ENCODE measurements at places on chromosomes 6 and 20.

- DNase-seq = no peak
Measured at GRCh38 chr20:44081476-44081875, 105.5 kb downstream of the JPH2 start.

DNA sequence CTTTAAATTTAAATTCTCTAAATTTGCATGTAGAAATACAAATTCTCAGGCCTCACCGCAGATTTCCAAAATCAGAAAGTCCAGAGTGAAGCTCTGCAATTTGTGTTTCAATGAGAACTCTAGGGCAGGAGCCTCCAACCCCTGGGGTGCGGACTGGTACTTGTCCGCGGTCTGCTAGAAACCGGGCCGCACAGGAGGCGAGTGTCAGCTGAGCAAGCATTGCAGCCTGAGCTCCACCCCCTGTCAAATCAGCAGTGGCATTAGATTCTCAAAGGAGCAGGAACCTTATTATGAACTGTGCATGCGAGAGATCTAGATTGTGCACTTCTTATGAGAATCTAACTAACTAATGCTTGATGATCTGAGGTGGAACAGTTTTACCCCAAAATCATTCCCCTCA, 203.0 kb upstream of the PCSK2 start:
- DNase-seq = no peak

DNA sequence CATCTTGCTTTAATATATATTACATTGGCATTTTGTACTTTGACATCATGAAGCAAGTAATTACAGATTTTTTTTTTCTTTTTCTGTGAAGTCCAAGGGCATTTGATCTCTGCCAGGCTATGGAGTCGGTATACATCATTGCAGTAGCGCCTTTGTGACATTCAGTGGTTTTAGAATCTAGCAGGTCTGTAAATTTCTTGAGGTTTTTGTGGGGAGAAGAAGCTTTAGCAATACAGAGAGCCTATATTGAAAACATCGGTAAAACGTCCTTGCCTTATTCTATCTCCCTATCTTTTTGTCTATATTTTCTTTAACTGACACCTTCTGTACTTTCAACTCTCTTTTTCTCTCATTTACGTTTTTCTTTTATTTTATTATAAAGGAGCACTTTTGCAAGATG, 47.2 kb downstream of the DUSP22 start:
- no peak for DNase-seq

GRCh38 chr6:40520678-40521077, 66.5 kb downstream of the LRFN2 start:
- DNase-seq = no peak

GRCh38 chr6:26240157-26241032, 124.6 kb upstream of the BTN3A2 start:
- DNase-seq = peak; percentile 78

DNA sequence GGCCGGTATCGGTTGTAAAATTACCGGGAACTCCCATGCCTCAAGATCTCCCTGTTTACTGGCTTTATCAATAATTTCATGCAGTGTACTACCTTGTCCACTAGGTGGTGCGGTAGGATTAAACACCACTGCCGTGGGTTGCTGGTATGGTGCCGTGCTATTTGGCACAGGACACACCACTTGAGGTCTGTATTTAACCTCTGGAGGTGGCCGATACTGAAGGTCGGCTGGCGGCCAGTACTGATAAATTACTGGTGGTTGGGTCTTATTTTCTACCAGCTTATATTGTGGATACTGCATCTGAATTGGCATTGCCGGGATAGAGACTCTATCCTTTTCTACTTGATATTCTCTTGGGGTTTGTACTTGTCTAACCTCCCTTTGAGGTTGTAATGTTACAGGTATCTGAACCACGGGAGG, 14.3 kb upstream of the PTCRA start:
- DNase-seq = peak; percentile 93

- no peak for DNase-seq
Measured at GRCh38 chr20:14913896-14914620, 576.6 kb upstream of the FLRT3 start.
